ENCODE measurements at places on chromosomes 1 and 21. TPM values are rescaled to one million over a fixed set of nuclear protein-coding genes. Genes with fewer than 3 reads are reported as not detected.

Gene LCE2B
- not detected for total RNA-seq

Gene ADGRL2
- total RNA-seq, result 10.7 TPM

Gene MARCKSL1
- total RNA-seq, result 33.5 TPM

Gene PCP4
- not detected for total RNA-seq

Gene CEP104
- 31.3 TPM for total RNA-seq
